ENCODE measurements at places on chromosomes 7 and 10.

GRCh38 chr7:129496653-129497052, 5.7 kb upstream of the SMKR1 start:
- no peak for DNase-seq

GRCh38 chr10:54667136-54667535, 133.9 kb downstream of the PCDH15 start:
- no peak for DNase-seq

GRCh38 chr10:44153918-44154670, 230.8 kb downstream of the CXCL12 start:
- DNase-seq: no peak

- DNase-seq: no peak
Observed at GRCh38 chr10:84224411-84225028, 824 bp downstream of the LRIT2 start.

DNA sequence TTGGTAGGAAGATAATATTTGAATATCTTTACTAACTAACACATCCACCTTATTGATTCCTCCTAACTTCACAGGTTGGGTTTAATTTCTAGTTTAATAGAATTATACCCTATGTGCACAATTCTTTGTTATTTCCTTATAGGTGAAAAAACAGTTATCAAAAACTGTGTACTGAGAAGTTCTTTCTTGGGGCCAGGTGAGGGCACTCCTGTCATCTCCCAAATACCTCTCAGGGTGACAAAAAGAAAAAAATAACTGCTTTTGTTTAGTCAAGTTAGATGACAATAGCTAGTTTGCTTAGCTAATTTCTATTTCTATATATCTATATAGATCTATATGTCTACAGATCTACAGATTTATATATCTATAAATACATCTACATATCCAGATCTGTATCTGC, 10.1 kb downstream of the FZD8 start:
- no peak for DNase-seq

DNA sequence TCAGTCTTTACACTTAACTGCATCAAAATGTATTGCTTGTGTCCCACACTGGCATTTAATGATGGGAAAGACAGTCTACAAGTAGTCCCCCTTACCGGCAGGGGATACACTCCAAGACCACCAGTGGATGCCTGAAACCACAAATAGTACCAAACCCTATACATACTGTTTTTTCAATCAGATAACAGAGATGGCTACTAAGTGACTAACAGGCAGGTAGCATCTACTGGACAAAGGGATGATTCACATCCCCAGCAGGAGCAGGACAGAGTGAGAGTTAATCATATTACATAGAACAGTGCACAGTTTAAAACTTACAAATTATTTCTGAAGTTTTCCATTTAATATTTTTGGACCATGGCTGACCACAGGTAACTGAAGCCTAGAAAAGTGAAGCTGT, 13.2 kb downstream of the TMEM243 start:
- DNase-seq: no peak

DNA sequence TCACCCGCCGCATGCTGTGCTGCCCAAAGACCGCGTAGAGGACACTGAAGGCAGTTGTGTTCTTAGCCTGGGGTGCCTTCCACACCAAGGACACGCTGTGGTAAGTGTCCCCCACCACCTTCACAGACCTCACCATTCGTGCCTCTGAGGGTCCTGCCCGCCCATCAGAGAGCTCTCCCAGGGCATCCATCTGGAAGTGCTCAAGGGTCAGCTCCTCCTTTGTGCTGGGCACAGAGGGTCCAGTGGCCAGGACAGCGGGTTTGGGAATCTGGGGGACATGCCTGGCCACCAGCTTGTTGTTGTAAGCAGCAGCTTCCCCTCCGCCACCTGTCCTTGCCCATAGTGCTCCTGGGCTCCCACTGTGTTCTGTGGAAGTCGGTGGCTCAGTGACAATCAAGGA, 7.0 kb upstream of the LRIT2 start:
- no peak for DNase-seq

- no peak for DNase-seq
Observed at GRCh38 chr10:33746836-33747268, 412.4 kb upstream of the NRP1 start.

DNA sequence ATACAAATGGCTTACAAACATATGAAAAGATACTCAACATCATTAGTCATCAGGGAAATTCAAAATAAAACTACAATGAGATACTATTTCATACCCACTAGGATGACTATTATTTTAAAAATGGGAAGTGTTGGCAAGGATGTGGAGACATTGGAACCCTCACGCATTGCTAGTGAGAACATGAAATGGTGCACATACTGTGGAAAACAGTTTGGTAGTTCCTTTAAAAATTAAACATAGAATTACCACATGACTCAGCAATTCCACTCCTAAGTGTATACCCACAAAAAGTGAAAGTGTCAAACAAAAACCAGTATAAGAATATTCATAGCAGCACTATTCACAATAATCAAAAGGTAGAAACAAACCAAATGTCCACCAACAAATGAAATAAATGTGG, 48.5 kb upstream of the SHTN1 start:
- DNase-seq: no peak

DNA sequence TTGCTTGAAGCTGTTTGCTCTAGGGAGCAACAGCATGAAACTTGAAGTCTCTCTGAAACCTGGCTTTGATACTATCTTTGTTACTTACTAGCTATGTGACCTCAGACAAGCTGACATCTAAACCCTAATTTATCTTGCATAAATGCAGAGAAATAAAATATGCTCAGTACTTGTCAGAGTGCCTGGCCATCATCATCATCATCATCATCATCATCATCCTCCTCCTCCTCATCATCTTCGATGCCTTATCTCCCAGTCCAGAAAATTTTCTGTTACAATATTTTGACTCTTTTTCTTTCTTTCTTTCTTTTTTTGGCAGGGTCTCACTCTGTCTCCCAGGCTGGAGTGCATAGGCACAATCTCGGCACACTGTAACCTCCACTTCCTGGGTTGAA, 34.8 kb upstream of the TAX1BP1 start:
- DNase-seq: no peak

- no peak for DNase-seq
Observed at GRCh38 chr7:101581891-101582290, 47.2 kb downstream of the MYL10 start.

DNA sequence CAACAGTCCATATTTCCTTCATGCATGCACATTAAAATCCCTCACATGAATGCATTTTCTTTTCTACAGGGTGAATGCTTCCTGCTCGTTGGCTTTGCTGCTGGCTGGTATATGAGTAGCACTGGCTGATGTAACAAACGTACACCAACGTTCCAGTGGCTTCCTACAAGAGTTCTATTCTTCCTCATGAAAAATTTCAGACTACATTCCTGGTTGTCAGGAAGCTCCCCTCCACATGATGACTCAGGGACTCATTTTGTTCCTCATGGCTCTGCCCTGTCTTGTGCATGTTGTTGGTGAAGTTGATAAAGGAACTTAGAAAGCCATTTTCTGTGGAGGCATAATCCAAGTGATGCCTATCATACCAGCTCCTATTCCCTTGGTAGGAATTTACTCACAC, 470.7 kb upstream of the KLF6 start:
- no peak for DNase-seq

- no peak for DNase-seq
Observed at GRCh38 chr10:131213741-131214505, 97.6 kb downstream of the TCERG1L start.

DNA sequence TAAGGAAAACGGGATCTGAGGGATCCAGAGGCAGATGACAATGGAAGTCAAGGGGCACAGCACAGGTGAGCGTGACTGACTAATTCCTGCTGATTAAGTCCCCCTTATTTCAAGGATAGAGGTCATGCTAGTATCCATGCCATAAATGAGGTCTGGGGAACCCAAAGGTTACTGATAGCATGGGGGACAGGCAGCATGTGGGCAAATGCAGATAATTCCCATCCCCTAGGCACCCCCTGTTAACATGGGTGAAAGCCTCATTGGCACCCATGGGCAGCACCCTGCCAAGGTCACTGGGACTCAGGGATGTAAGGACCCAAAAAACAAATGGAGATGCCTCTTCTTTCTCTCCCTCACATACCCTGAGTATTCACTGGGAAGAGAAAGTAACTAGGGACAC, 139.7 kb downstream of the WDR11 start:
- no peak for DNase-seq

DNA sequence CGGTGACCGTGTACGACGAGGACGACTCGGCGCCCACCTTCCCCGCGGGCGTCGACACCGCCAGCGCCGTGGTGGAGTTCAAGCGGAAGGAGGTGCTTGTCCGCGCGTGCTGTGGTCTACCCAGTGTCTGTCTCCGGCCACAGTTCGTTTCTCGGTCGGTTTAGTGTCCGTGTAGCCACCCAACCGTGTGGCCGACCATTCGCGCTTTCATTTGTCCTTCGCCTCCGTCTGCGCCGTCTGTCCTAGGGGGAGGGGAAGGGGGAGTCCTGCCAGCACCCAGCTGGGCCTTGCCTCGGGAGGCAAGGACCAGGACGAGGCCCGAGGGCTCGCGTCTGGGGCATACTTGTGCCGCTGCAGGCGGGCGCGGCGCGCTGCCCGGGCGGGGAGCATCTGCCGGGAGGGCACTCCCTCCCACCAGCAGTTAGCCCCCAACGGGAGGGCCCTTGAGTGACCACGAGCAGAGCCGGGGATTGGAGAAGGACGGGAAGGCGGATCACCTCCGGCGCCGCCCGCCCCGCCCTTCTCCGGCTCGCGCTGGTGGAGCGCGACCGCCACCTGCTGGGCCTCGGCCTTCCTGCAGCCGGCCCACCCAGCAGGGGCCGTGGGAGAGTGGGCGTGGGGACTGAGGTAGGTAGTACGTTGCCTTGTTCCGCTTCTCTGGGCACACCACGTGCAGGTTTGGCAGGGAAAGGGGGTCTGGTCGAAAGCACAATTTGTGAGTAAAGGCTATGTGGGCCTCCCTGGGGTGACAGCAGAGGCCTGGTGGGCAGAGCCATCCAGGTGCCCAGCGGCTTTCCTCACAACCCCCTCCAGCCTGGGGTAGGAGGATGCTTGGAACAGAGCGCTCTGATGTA, 28.5 kb downstream of the RET start:
- no peak for DNase-seq

GRCh38 chr7:1403638-1404459, 55.4 kb downstream of the MICALL2 start:
- peak; percentile 5 for DNase-seq

DNA sequence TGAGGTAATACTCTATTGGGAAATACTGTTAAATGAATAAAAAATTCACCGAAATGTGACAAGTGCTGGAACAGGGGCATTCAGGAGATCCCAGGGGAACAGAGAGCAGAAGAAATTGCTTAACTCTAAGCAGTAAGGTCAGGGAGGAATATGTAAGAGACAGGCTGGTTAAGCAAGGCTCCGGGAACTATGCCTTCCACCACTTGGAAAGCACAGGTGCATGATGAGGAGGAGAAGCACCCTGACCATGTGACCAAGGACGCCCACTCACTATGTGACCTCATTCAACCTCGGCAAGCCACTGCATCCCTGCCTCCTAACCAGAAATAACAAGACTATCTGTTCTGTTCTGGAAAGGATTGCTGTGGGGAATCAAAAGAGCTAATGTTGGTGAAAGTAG, 218.4 kb downstream of the ELMO1 start:
- no peak for DNase-seq

- DNase-seq: no peak
Observed at GRCh38 chr10:21173802-21174714, 276.9 kb upstream of the NEBL start.

GRCh38 chr10:69656742-69657269, 26.8 kb downstream of the FAM241B start:
- DNase-seq: no peak

GRCh38 chr7:50632561-50633413, 67.6 kb upstream of the DDC start:
- DNase-seq: no peak

DNA sequence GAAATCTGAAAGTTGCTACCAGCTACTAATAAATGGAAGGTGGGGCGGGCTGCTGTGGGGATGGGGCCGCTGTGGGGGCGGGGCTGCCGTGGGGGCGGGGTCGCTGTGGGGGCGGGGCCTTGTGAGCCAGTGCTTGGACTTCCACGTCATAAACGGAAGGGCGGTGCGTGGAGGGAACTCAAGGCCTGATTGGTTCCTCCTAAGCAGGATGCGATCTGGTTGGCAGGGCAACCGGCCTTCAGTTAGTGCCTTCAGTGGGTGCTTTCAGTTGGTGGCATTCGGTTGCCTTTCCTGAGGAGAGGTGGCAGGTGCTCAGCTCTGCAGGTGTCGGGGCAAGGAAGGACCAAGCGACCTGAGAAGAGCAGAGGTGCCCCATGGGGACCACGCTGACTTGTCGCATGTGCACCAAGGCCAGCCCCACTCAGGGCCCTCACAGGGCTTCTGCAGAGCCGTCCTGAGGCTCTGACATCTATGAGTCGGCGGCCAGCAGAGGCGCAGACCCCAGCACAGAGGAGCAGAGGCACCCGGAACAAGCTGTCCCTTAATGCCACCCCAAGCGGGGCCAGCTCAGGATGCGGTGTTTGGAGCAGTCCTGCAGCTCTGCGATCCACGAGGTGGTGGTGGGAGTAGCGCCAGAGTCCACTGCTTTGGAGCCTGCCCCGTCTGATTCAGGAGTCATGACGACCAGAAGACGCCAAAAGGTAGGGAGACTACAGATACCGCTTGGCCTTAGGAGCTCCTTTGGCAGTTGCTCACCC, 54.4 kb upstream of the PDSS1 start:
- no peak for DNase-seq

- DNase-seq: no peak
Observed at GRCh38 chr10:97778452-97779302, 6.9 kb upstream of the SFRP5 start.

DNA sequence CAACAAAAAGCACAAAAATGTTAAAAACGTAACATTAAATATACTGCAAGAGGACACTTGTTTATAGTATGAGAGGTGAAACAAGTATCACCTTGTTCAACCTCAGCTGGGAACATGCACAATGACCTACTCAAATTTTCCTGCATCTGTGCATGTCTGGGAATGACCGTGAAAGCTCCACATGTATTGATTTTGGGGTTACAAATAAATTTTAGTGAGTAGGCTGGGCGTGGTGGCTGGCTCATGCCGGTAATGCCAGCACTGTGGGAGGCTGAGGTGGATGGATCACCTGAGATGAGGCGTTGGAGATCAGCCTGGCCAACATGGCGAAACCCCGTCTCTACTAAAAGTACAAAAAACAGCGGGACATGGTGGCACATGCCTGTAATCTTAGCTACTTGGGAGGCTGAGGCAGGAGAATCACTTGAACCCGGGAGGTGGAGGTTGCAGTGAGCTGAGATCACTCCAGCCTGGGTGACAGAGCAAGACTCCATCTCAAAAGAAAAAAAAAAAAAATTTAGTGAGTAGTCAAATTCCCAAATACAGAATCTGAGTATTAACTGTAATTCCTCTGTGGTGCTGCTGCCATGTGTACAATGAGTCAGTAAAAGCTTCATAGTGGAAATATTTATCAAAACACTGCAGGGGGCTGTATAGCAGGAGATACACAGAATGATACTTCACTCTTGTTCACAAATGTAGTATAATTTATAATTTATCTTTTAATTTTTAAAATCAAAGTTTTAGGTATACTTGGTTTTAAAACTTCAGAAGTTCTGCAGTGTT, 41.1 kb downstream of the SUGCT start:
- DNase-seq: no peak

GRCh38 chr10:123272171-123272570, 118.0 kb downstream of the BUB3 start:
- no peak for DNase-seq

GRCh38 chr7:85483177-85483576, 296.3 kb upstream of the SEMA3D start:
- DNase-seq: peak; percentile 70

GRCh38 chr10:15360566-15360965, 10.5 kb downstream of the FAM171A1 start:
- no peak for DNase-seq
